ENCODE measurements at places on chromosomes 12 and 14.

DNA sequence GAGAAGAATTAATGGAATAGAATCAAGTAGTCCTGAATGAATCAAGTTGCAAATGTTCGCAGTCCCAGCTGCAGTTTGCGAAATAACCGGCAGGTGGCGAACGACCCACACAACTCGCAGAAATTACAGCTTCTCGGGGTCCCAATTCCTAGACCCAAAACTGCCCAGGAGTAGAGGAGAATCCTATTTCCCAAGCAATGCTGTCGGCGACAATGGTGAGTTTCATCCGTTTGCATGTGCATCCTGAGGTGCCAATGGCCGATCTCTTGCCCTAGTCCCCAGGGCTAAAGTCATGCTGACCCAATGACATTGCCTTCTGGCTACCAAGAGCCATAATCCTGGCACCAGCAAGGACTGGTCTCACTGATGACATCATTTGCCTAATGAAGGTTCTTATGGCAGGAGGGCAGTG, 8.5 kb upstream of the ASCL1 start:
- DNase-seq = no peak

DNA sequence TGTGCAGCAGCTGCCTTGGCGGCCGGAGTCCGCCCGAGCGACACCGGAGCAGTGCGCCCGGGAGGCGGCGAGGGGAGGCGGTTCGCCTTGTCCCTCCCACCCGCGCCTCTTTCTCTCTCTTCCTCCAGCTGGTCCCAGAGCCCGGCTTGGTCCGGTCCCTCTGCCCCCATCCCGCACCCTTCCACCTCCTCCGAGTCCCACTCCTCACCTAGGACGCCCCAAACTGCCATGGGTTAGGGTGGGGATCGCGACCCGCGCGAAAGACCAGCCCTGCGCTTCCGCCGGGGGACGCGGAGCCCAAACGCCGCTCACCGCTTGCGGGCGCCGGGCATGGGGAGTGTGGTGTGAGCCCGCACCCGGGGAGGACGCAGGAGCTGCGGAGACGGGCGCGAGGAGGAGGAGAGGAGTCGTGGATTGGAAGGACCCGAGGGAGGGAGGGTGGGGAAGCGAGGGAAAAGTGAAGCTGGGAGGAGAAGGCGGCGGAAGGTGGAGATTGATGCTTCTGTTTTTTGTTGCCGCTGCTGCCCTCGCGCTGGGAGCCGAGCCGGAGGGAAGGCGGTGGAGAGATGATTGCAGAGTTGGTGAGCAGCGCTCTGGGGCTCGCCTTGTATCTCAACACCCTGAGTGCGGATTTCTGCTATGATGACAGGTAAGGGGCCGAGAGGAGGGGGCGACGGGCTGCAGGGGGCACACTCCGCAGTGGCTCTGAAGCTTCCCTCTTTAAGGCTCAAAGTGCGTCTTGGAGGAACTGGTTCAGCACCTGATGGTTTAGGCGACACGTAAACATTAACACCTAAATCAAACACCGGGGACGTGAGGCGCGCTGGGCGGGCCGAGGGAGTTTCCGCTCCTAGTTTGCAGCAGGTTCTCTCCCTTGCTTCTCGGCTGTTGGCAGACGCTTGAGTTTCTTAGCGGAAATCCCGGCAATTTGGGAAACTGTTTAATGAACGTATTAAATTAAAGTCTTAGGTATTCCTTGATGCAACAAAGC, 610 bp downstream of the TMTC2 start:
- DNase-seq = peak; percentile 30

DNA sequence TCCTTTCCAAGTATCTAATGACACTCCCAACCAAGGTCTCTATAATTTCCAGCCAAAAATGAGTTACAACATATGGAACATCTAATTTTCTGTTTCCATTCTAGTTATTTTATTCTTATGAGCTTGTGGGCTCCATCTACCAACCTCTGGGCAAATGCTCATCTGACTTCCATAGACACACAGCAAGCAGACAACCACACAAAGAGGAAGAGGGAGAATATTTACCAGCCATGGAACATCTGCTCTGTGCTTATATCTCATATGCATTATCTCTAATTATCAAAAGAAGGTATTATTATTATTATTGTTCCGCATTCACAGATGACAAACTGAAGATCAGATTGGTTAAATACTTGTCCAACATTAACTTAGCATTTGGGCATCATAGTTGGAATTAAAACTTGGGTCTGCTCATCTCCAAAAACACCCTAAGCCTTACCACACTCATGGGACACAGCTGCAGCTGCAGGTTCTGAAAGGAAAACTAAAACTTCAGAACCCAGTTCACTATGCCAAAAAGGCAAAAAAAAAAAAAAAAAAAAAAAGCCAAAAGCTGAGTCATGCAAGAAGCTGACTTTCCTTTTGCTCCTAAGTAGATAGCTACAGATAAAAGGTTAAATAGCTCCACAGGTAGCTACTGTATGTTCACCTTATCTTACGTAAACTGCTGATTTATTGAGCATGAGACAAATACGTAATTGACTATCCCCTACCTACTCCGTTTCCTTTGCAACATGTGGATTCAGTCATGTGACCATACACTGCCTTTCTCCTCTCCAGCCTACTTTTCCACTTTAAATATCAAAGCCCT, 23.6 kb upstream of the TCL1B start:
- DNase-seq = no peak

DNA sequence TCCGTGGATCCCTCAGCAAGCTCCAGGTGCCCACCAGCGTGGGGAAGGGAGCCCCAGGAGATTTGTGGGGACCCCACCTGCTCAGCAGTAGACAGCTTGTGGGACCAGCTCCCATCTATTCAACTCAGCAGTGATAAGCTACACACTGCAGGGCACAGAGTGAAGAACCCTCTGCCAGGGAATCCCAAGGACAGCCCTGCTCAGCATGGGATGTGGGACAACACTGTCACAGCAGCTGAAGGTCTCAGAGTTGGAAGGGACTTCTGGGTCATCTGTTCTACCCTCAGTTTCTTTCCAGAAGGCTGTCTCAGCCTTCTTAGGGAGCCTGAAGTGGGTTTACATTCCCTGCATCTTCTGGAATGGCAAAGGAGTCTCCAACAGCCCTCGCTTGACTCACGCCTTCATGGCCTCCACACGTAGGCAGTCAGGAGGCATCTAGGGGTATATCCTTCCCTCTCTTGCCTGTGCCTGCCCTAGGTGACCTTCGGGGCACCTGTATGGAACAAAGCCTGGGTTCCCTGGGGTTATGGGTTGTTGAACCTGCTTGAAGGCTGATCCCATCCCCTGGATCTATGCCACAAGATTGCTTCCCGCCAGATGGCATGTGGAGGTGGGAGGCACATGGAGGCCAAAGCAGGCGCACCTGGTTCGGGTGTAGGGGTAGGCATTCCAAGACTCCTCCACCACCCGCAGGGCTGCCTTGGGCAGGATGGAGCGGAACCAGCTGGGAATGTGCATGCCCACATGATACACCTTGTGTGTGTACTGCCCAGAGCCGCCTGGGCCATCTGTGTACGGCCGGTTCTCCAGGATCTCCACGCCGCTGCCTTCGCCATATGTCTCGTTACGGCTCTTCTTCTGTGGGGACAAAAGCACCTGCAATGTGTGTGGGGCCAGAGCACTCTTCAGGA, 33.0 kb downstream of the ARL6IP4 start:
- no peak for DNase-seq

DNA sequence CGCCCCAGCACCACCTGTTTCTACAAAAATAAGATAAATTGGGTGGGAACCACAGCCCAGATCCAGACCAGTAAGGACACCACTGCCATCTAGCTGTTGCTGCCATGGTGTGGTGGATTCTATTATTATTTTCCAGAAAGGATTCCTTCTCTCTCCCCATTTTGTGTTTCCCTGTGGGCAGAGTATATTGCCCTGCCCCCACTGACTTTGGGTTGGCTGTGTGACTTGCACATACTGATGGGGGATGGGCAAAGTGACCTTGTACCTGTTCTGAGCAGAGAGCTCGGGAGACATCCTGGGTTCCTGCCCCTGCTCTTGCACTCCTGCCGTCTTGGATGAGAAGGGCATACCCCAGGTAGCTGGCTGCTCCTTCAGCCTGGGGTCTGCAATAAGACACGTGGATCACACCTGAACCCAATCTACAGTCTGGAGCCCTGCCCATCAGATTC, 24.3 kb downstream of the MOAP1 start:
- DNase-seq = no peak

GRCh38 chr12:16612647-16613046, 6.7 kb upstream of the LMO3 start:
- no peak for DNase-seq

All from stimulated activated CD4-positive, alpha-beta T cell treated with anti-CD3 and anti-CD28 coated beads, Interleukin-2, amount 100 ng/mL, for 4 hours (primary cell).